ENCODE measurements at places on chromosomes 7 and 10. TPM values are rescaled to one million over a fixed set of nuclear protein-coding genes. Genes with fewer than 3 reads are reported as not detected.

Gene ACSL5
- total RNA-seq, result 1.3 TPM

Gene TMEM213
- not detected for total RNA-seq

Gene FOXP2
- 0.65 TPM for total RNA-seq

Gene ANK3
- 12.5 TPM for total RNA-seq

Gene MGMT
- 8.8 TPM for total RNA-seq

Gene CALHM1
- not detected for total RNA-seq

Gene CHAT
- not detected for total RNA-seq

Gene ATP6V0A4
- under 0.01 TPM for total RNA-seq

Gene NME8
- total RNA-seq, result not detected

Gene HOGA1
- 0.32 TPM for total RNA-seq

All from epithelial cell of umbilical artery (primary cell).